ENCODE measurements at places on chromosomes 11 and 22. TPM values are rescaled to one million over a fixed set of nuclear protein-coding genes. Genes with fewer than 3 reads are reported as not detected.
A peak's percentile ranks its signal among the peaks of the same experiment; 100 is the strongest.

DNA sequence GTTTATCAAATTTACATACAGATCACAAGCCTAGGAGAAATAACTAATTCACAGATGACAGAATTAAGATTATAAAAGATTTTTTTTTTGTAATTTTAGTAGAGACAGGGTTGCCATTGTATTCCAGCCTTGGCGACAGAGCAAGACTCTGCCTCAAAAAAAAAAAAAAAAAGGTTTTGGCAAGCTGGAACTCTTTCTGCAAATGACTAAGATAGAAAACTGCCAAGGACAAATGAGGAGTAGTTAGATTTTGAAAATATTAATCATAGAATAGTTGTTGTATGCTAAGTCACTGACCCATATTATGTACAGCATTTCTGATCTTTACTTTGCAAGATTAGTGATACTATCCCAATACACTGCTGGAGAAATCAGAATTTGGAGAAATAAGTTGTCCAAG, 99.2 kb downstream of the C11orf65 start:
- peaks cover 6% of the 10 kb centered on the region for H3K4me1 ChIP-seq
- no peak for DNase-seq
- H3K4me3 ChIP-seq = no peak overlapping the region
- no peaks in the 10 kb centered on the region for H3K27me3 ChIP-seq

- H3K27me3 ChIP-seq = no peaks in the 10 kb centered on the region
- H3K27ac ChIP-seq = no peak overlapping the region
- H3K36me3 ChIP-seq = no peaks in the 10 kb centered on the region
- no peak overlapping the region for H3K4me3 ChIP-seq
- H3K4me1 ChIP-seq = peaks cover 10% of the 10 kb centered on the region
- peak; percentile 15 for DNase-seq
Measured at GRCh38 chr11:3182462-3182852, 17.3 kb upstream of the OSBPL5 start.

DNA sequence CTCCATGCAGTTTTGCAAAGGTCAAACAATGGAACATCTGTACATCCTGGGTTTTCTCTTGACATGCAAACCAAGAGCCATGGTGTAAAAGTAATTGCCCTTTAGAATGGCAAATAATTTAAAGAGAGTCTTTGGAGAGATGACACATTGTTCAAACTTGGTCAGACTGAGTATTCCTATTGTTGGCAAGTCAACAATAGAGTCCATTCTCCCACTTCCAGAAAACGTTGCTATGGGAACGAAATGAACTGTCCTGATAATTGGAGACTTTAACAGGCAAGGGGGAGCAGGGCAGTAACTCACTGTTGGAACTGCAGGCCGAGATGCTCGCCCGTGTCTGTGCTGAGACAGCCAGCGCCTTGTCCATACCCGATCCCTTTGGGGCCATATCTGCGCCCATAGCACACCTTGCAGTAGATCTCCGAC, 13.9 kb downstream of the CSRP3 start:
- H3K27ac ChIP-seq = no peak overlapping the region
- no peaks in the 10 kb centered on the region for H3K27me3 ChIP-seq
- DNase-seq = no peak
- H3K36me3 ChIP-seq = no peaks in the 10 kb centered on the region

Gene HBD
- total RNA-seq = not detected

GRCh38 chr11:88447281-88447680, 109.7 kb upstream of the CTSC start:
- H3K4me3 ChIP-seq = no peak overlapping the region
- H3K4me1 ChIP-seq = no peaks in the 10 kb centered on the region
- no peaks in the 10 kb centered on the region for H3K27me3 ChIP-seq
- H3K27ac ChIP-seq = no peak overlapping the region
- H3K36me3 ChIP-seq = no peaks in the 10 kb centered on the region

Gene IL18
- total RNA-seq = 0.59 TPM

Gene ELMOD1
- under 0.01 TPM for total RNA-seq

Gene DMC1
- 3.3 TPM for total RNA-seq

DNA sequence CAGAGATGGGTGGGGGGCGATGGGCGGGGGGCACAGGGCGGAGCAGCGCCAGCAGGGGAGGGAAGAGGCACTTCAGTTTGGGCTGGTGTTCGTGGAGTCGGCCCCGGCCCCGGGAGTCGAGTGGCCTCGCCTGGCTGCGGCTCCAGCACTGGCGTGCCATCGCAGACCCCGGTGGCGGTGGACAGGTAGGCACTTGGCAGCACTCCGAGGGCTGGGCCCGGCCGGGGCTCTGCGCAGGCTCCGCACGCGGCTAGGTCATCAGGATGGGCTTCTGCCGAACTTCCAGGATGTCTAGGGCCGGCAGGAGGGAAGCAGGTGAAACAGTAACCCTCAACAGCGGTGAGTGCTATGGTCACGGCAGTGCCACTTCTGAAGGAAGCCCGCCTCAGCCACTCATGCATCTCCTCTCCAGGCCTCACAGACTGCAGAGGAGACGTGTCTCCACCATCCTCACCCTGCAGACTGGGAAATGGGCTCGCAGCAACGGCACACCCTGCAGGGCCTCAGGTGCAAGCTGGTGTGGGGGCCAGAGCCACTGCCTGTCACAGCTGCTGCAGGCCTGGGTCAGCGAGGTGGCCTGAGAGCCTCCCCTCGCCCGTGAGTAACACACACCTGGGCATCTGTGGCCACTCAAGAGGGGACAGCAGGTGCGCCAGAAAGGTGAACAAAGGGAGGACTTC, 33.3 kb downstream of the NUP50 start:
- no peaks in the 10 kb centered on the region for H3K27me3 ChIP-seq
- peaks cover 14% of the 10 kb centered on the region for H3K36me3 ChIP-seq
- peak; percentile 73 for DNase-seq
- no peak overlapping the region for H3K4me3 ChIP-seq
- peaks cover 16% of the 10 kb centered on the region for H3K4me1 ChIP-seq

Gene CASP4
- 152 TPM for total RNA-seq

GRCh38 chr11:110711448-110711775, 825 bp downstream of the ARHGAP20 start:
- peak overlapping the region; percentile 63 for H3K4me3 ChIP-seq
- H3K27ac ChIP-seq = no peak overlapping the region
- DNase-seq = no peak
- H3K27me3 ChIP-seq = peaks cover 48% of the 10 kb centered on the region

GRCh38 chr11:12121517-12121916, 11.1 kb downstream of the MICAL2 start:
- no peak overlapping the region for H3K4me3 ChIP-seq
- H3K27me3 ChIP-seq = no peaks in the 10 kb centered on the region

DNA sequence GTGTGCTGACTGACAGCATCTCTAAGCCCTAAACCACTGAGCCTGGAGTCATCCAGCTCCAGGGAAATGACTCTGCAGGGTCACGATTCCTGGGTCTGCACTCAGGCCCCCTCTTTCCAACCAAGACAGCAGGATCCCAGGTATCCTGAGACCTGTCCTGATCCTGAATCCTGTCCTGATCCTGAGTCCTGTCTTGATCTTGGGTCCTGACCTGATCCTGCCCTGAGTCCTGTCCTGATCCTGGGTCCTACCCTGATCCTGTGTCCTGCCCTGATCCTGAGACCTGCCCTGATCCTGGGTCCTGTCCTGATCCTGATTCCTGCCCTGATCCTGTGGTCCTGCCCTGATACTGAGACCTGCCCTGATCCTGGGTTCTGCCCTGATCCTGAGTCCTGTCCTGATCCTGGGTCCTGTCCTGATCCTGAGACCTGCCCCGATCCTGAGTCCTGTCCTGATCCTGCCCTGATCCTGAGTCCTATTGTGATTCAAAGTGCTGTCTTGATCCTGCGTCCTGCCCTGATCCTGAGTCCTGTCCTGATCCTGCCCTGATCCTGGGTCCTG, 1.4 kb upstream of the KRTAP5-6 start:
- H3K4me3 ChIP-seq = no peak overlapping the region
- H3K27ac ChIP-seq = no peak overlapping the region
- peak; percentile 75 for DNase-seq
- peaks cover 27% of the 10 kb centered on the region for H3K27me3 ChIP-seq

Gene SNX32
- total RNA-seq = 1.1 TPM

DNA sequence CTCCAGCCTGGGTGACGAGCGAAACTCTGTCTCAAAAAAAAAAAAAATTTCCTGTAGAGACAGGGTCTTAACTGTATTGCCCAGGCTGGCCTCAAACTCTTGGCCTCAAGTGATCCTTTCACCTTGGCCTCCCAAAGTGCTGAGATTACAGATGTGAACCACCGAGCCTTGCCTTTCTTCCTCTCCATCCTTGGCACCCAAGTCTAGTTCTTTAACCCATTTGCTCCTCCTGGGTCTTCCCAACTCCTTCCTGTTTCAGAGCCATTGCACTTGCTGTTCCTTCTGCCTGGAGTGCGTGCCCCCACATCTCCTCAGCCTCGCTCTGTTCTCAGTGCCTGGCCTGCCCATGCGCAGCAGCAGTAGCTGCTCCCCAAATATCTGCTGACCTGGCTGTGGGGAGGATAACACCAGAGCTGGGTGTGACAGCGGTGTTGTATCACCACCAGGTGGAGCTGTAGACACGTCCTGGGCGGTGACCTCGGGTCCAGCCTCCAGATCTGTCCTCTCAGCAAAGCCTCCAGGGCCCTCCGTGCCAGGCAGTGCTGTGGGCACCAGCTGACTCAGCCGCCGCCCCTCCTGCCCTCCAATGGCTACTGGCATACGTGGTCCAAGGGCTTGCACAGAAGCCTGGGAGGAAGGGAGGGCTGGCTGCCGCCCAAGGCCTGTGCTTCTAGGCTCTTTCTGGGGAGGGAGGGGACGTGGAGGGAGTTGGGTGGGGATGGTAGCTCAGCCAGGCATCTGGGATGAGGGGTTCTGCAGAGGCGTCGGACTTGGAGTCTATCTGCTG, 22.0 kb downstream of the TEF start:
- peaks cover 11% of the 10 kb centered on the region for H3K4me1 ChIP-seq
- no peaks in the 10 kb centered on the region for H3K27me3 ChIP-seq
- H3K4me3 ChIP-seq = no peak overlapping the region
- H3K36me3 ChIP-seq = no peaks in the 10 kb centered on the region
- peak; percentile 100 for DNase-seq
- H3K27ac ChIP-seq = no peak overlapping the region

Gene OR8D4
- under 0.01 TPM for total RNA-seq

DNA sequence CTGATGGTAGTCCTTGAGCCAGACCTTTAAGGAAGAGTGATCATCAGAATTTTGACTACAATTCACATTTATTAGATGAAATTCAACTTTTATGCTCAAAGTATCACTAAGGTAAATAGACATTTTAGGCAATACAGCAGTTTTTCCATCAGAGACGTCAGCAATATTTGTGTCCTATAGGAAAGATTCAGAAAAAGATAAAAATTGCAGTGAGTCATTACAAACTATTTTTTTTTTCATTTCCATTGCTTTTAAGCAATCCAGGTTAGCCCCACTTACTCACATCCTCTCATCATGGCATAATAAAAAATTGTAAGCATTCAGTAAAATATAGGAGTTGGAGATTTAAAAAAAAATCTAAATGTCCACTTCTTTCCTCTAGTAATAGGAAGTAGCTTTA, 46.9 kb downstream of the MSANTD4 start:
- H3K4me3 ChIP-seq = no peak overlapping the region
- H3K27me3 ChIP-seq = no peaks in the 10 kb centered on the region
- no peak for DNase-seq
- no peaks in the 10 kb centered on the region for H3K4me1 ChIP-seq
- H3K27ac ChIP-seq = no peak overlapping the region

- DNase-seq = peak; percentile 58
- H3K27me3 ChIP-seq = no peaks in the 10 kb centered on the region
- no peaks in the 10 kb centered on the region for H3K4me1 ChIP-seq
- H3K4me3 ChIP-seq = no peak overlapping the region
Measured at GRCh38 chr22:42895541-42895981, 38.5 kb upstream of the ARFGAP3 start.

Gene GGTLC3
- not detected for total RNA-seq

DNA sequence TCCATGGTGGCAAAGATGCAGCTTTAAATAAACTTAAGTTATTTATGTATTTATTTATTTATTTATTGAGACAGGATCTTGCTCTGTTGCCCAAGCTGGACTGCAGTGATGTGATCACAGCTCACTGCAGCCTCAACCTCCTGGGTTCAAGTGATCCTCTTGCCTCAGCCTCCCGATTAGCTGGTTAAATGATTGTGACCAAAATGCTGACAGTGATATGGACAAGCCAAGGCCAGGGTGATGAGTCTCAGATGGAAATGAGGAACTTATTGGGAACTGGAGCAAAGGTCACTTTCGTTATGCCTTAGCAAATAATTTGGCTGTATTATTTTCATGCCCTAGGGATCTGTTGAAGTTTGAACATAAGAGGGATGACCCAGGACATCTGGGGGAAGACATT, 9.3 kb upstream of the LRP5 start:
- no peaks in the 10 kb centered on the region for H3K36me3 ChIP-seq
- no peak overlapping the region for H3K27ac ChIP-seq
- no peak for DNase-seq
- H3K4me1 ChIP-seq = no peaks in the 10 kb centered on the region

Gene OVOL1
- not detected for total RNA-seq

Gene RPL27A
- 710 TPM for total RNA-seq

- H3K36me3 ChIP-seq = no peaks in the 10 kb centered on the region
- peak; percentile 58 for DNase-seq
- H3K27me3 ChIP-seq = peaks cover 3% of the 10 kb centered on the region
- peak overlapping the region; percentile 77 for H3K4me3 ChIP-seq
Measured at GRCh38 chr22:42721045-42721434, 370 bp upstream of the A4GALT start.

Gene MMP1
- 0.72 TPM for total RNA-seq

DNA sequence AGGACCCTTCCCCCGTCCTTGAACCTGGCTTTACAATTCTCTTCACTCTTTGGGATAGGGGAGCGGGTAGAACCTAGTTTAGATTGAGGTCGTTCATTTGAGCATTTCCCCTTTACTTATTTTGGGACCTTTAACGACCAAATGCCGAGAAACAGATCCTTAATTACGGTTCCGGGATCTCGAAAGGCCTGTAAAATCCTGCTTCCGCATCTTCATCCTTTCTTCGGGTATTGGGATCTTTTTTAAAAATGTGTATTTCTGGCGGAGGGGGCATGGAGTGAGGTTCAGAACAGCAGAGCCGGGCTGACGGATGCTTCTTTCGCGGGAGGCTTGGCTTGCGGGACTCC, 395 bp upstream of the HIPK3 start:
- H3K4me3 ChIP-seq = peak overlapping the region; percentile 97
- no peak for DNase-seq
- peaks cover 17% of the 10 kb centered on the region for H3K4me1 ChIP-seq
- no peaks in the 10 kb centered on the region for H3K36me3 ChIP-seq
- H3K27ac ChIP-seq = peak overlapping the region; percentile 98
